ENCODE measurements at places on chromosomes 5 and 9. TPM values are rescaled to one million over a fixed set of nuclear protein-coding genes. Genes with fewer than 3 reads are reported as not detected.

The NR3C1 gene
- 55.8 TPM for total RNA-seq

DNA sequence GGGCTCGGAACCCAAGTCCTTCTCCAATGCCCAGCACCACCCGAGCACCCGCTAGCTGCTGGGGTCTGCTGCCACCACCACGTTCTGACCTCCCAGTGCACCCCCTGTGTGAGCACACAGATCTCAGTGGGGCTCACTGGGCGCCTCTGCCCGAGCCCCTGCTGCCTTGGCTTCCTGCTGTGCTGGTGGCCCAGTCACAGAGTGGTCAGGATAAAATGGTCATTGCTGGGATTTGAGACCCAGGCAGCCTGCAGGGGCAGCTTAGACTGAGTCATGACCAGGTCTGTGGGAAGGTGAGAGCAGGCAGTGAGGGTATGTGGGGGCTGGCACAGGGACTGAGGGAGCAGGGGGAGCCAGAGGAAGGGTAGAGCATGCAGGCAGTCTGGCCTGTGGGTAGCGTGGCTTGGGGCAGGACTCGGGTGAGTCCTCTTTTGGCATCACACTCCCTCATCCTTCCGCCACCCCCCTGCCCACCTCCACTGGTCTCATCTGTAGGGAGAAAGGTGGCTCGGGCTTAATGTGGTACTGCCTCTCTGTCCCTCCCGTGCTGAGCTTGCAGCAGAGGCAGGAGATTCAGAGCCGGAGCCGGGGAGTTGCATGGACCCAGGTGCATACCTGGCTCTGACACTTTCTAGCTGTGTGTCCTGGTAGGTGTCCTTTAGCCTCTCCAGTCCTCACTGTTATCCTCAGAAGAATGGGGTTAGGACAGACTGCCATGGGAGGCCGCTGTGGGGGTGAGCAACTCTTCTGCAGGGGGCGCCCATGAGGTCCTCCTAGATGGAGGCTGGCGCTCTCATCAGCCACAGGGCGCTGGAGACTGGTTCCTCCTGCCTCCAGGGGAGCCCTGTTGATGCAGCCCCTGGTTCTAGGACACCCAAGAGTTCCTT, 32.1 kb downstream of the USP20 start:
- peaks cover 51% of the 10 kb centered on the region for H3K36me3 ChIP-seq
- no peaks in the 10 kb centered on the region for H3K4me1 ChIP-seq
- no peak overlapping the region for H3K4me3 ChIP-seq
- no peak overlapping the region for H3K27ac ChIP-seq
- DNase-seq: no peak

DNA sequence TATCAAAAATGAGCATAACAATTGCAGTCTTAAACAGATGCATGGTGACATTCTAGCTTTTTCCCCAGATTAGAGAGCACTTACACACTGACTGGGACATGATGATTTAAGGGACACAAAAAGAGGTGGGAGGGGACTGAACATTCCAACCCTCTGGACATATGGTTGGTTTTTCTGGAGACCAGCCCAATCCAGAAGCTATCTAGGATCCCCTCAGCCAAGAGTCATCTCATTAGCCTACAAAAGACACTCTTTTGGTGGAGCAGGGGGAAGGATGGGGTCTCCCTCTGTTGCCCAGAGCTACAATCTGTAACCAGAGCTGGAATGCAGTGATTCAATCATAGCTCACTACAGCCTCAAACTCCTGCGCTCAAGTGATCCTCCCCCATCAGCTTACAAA, 97.3 kb upstream of the IQGAP2 start:
- DNase-seq: no peak
- H3K27me3 ChIP-seq: no peaks in the 10 kb centered on the region
- no peak overlapping the region for H3K27ac ChIP-seq
- H3K36me3 ChIP-seq: no peaks in the 10 kb centered on the region
- H3K4me3 ChIP-seq: no peak overlapping the region

The ITK gene
- 1.0 TPM for total RNA-seq

DNA sequence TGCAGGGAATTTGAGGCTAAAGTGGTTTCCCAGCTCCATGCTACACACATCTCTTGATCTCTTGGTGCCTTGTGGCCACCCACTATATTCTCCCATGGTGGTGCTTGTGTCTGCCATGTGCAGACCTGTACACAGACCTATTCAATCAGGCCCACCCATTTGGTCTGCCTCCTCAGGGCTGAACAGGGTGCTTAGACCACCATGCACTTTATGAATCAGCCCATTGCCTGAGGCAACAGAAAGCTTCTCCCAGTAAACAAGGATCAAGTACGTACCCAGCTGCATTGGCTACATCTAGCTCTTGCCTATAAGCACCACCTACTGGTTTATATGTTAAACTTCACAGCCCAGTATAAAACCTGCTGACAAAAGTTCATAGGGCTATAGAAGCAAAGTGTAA, 664.3 kb upstream of the EDIL3 start:
- H3K36me3 ChIP-seq: no peaks in the 10 kb centered on the region
- H3K4me1 ChIP-seq: no peaks in the 10 kb centered on the region
- DNase-seq: no peak
- no peaks in the 10 kb centered on the region for H3K27me3 ChIP-seq
- no peak overlapping the region for H3K27ac ChIP-seq
- H3K4me3 ChIP-seq: no peak overlapping the region

- no peaks in the 10 kb centered on the region for H3K4me1 ChIP-seq
- no peak overlapping the region for H3K27ac ChIP-seq
- no peak for DNase-seq
- no peaks in the 10 kb centered on the region for H3K27me3 ChIP-seq
- H3K4me3 ChIP-seq: no peak overlapping the region
- no peaks in the 10 kb centered on the region for H3K36me3 ChIP-seq
Observed at GRCh38 chr5:105288946-105289345, 1726.4 kb upstream of the NUDT12 start.

The SMC2 gene
- total RNA-seq: 3.2 TPM

- no peak for DNase-seq
- no peak overlapping the region for H3K4me3 ChIP-seq
- no peaks in the 10 kb centered on the region for H3K4me1 ChIP-seq
- H3K27me3 ChIP-seq: no peaks in the 10 kb centered on the region
- no peak overlapping the region for H3K27ac ChIP-seq
Observed at GRCh38 chr9:128439273-128439672, 16.5 kb upstream of the ODF2 start.

The PCDHB9 gene
- total RNA-seq: not detected

- H3K4me1 ChIP-seq: no peaks in the 10 kb centered on the region
- H3K36me3 ChIP-seq: no peaks in the 10 kb centered on the region
- H3K27ac ChIP-seq: no peak overlapping the region
Observed at GRCh38 chr5:10537624-10538023, 26.2 kb upstream of the ANKRD33B start.

- no peaks in the 10 kb centered on the region for H3K4me1 ChIP-seq
- no peak for DNase-seq
- H3K27ac ChIP-seq: no peak overlapping the region
- H3K27me3 ChIP-seq: no peaks in the 10 kb centered on the region
- H3K4me3 ChIP-seq: no peak overlapping the region
Observed at GRCh38 chr5:153756540-153756939, 266.1 kb downstream of the GRIA1 start.

- no peak overlapping the region for H3K4me3 ChIP-seq
- H3K36me3 ChIP-seq: no peaks in the 10 kb centered on the region
- H3K27ac ChIP-seq: no peak overlapping the region
- H3K27me3 ChIP-seq: no peaks in the 10 kb centered on the region
Observed at GRCh38 chr9:127549751-127550150, 62.3 kb upstream of the STXBP1 start.
